CD8-positive, alpha-beta memory T cell (primary cell): ENCODE measurements at places on chromosomes 1 and 21. TPM values are rescaled to one million over a fixed set of nuclear protein-coding genes. Genes with fewer than 3 reads are reported as not detected.

DNA sequence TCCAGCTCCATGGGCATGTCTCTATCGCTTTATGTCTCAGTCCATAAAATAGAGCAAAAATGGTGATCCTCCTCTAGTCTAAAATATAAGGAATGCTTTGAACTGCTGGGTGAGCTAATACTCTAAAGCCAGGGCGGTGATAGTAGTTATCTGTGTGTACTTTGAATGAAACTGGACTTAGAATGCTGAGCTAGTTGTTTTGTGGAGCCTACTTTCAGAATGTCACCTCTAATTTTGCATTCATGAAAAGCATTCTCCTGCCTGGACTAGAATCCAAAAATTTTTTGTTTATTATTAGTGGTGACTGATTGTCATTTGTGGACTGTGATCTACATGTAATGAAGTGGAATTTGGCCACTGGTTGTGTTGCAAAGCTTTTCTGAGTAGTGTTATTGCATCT lies 241.6 kb upstream of the C1orf105 start:
- no peaks in the 10 kb centered on the region for H3K27me3 ChIP-seq
- peaks cover 35% of the 10 kb centered on the region for H3K4me1 ChIP-seq
- no peak for DNase-seq
- no peak overlapping the region for H3K27ac ChIP-seq

DNA sequence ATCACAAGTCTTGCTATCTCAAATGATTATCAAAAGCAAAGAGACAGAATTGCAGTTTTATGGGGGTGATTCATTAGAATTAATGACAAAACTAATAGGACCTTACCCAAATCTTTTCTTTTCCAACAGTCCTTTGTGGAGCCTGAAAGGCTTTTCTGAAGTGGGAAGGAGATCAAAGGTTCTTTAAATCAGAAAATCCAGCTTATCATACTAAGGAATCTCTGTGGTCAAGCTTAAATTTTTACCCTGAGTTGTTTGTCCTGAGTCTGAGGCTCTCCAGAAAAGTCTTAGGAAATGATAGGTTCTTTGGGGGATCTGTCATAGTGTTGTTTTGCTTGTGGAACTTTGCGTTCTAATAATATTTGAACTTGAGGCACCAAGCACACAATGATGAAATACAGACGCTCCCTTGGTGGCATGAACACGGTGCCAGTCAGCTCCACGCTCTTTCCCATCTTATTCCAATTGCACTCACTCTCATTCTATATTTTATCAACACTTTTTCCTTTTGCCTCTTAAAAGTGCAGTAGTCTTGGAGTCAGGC lies 38.0 kb upstream of the COL24A1 start:
- no peaks in the 10 kb centered on the region for H3K27me3 ChIP-seq
- DNase-seq: no peak
- H3K4me3 ChIP-seq: no peak overlapping the region
- no peaks in the 10 kb centered on the region for H3K4me1 ChIP-seq
- no peak overlapping the region for H3K27ac ChIP-seq

DNA sequence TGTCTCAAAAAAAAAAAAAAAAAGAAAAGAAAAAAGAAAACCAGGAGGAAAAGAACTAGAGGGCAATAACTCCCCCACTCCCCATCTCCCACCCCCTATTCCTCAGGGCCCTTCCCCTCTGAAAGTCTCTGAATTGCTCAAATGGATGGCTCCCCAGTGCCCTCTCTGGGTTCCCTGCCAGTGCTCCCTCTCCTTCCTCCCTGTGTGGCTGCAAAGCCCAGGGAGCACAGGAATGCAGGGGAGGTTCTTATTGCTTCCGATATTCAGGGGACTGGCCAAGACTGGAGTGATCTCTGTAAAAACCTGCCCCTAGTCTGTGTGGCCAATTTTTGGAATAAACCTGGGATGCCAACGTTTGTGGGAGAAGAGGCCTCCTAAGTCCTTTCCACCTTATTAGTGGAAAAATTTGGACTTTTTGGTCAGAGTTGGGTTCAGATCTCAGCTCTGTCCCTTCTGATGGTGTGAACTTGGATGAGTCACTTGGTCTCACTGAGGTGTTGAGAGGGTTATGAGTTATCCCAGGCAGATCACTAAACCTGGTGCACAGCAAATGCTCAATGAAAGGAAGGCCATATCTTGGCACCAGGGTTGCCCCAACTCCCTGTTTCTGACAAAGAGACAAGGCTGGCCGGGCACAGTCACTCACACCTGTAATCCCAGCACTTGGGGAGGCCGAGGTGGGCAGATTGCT lies 13.4 kb upstream of the ARHGEF10L start:
- no peak overlapping the region for H3K27ac ChIP-seq
- H3K4me1 ChIP-seq: no peaks in the 10 kb centered on the region
- no peaks in the 10 kb centered on the region for H3K27me3 ChIP-seq
- DNase-seq: no peak

GRCh38 chr1:205650241-205650640 lies 18.4 kb upstream of the ELK4 start:
- no peak overlapping the region for H3K27ac ChIP-seq
- no peaks in the 10 kb centered on the region for H3K27me3 ChIP-seq
- H3K4me1 ChIP-seq: no peaks in the 10 kb centered on the region
- no peak overlapping the region for H3K4me3 ChIP-seq
- no peak for DNase-seq

ERICH3 gene
- total RNA-seq: not detected

DNA sequence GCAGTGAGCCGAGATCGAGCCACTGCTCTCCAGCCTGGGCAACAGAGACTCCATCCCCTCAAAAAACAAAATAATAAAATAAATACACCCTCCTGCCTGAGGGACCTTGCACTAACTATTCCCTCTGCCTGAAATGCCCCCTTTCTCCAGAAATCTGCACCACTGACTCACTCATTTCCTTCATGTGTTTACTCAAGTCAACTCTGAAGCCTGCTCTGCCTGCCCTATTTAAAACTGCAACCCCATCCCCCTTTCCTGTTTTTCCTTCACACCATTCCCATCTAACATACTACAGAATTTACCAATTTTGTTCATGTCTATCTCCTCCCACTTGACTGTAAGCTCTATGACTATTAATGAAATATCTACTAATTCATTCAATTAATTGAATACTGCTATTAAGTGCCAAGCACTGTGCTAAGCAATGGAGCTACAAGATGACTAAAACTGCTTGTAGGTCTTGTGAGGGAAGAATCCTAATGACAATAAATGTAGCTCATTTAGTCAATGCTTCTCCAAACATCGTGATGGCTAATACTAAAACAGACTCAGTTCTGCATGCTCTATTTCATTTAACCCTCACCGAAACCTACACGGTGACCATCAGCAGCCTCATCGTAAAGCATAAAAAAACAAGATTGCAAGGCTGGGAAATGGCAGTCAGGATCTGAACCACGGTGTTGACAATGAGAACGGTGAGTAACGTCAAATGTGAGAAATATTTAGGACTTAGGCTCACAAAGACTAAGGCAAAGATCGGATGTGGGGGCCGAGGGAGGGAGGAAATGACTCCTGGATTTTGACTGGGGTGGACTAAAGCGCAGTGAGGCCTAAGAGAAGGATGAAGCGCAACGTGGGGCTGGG lies 749 bp upstream of the TMEM39B start:
- peak overlapping the region; percentile 52 for H3K4me3 ChIP-seq
- no peaks in the 10 kb centered on the region for H3K27me3 ChIP-seq
- no peak for DNase-seq
- peaks cover 8% of the 10 kb centered on the region for H3K36me3 ChIP-seq
- H3K27ac ChIP-seq: peak overlapping the region; percentile 15

GRCh38 chr1:110637475-110637874 lies 31.3 kb upstream of the KCNA2 start:
- H3K27ac ChIP-seq: no peak overlapping the region
- DNase-seq: no peak
- no peaks in the 10 kb centered on the region for H3K36me3 ChIP-seq
- no peak overlapping the region for H3K4me3 ChIP-seq
- H3K4me1 ChIP-seq: peaks cover 98% of the 10 kb centered on the region
- no peaks in the 10 kb centered on the region for H3K27me3 ChIP-seq

GRCh38 chr1:226402739-226403165 lies 5.1 kb downstream of the PARP1 start:
- H3K36me3 ChIP-seq: peaks cover 15% of the 10 kb centered on the region
- no peak for DNase-seq
- H3K4me1 ChIP-seq: peaks cover 38% of the 10 kb centered on the region
- no peak overlapping the region for H3K4me3 ChIP-seq

YOD1 gene
- 10.3 TPM for total RNA-seq

DNA sequence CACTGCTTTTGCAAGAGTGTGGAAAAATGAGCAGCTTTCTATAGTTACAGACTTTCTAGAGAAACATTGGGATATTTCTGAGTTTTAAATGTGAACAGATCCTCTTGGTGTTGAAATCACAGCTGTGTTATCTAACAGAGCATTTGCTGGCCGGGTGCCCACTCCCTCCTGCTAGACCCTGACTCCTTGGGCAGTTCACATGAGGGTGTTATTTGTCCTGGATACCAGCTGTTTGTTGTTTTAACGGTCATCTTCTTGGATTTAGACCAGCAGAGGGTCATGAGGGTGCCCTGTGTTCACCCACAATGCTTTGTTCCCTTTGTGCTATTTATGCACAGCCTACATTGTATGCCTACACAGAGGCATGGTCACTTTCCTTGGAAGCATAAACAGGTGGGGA lies 67.1 kb downstream of the CENPF start:
- H3K4me3 ChIP-seq: no peak overlapping the region
- H3K36me3 ChIP-seq: no peaks in the 10 kb centered on the region
- no peak for DNase-seq
- H3K27me3 ChIP-seq: no peaks in the 10 kb centered on the region
- H3K4me1 ChIP-seq: no peaks in the 10 kb centered on the region
- no peak overlapping the region for H3K27ac ChIP-seq

PRCC gene
- total RNA-seq: 111 TPM

GRCh38 chr1:110696818-110697217 lies 22.1 kb upstream of the KCNA3 start:
- no peak overlapping the region for H3K4me3 ChIP-seq
- H3K36me3 ChIP-seq: no peaks in the 10 kb centered on the region

DNA sequence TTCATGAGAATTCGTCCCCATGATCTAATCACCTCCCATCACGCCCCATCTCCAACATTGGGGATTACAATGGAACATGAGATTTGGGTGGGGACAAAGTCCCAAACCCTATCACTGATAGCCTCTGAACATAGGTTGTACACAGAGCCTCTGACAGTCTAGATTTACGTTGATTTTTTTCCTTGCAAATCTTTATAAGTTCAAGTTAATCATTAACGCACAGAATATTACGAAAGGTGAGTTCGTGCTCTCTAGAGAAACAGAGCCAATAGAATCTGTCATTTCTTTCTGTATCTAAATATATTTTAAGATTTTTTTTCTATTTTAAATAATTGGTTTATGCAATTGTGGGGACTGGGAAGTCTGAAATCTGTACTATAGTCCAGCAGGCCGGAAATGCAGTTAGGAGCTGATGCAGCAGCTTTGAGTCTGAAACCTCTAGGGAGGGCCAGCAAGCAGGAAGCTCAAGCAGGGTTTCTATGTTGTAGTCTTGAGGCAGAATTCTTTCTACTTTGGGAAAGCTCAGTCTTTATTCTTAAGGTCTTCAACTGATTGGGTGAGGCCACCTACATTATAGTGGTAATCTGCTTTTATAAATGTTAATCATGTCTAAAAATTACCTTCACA lies 61.0 kb downstream of the SELENOF start:
- no peak overlapping the region for H3K27ac ChIP-seq
- H3K27me3 ChIP-seq: no peaks in the 10 kb centered on the region
- no peaks in the 10 kb centered on the region for H3K36me3 ChIP-seq
- no peak for DNase-seq

CRYBG2 gene
- total RNA-seq: 0.85 TPM

DNA sequence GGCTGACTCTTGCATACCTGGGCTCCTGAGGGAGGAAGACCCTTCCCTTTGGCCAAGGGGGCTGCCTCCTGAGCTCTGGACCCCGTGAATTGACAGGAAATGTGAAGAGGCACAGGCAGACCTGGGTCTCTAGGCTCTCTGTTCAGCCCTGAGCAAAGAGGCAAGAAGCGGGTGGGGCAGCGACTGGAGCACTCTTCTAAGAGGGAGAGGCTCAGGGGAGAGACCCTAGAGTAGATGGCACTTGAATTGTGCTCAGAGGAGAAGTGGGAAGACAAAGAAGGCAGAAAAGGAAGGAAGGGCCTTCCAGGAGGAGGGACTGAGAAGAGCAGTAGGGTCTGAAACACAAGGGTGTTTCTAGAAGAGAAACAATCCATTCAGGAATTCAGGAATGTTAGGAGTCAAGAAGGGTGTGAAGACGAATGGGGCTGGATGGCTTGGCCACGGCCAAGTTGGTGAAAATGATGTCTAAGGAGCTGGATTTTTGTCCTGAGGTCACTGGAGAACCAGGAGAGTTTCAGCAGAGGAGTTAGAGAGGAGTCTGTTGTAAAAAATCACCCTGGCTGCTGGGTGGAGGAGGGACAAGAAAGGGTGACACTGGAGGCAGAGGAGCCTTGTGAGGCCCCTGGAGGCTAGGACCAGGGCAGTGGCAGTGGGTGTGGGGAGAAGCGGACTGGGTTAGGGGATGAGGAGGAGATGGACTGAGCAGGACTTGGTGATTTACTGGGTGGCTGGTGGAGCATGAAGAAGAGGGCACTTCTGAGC lies 5.3 kb downstream of the TIE1 start:
- H3K27me3 ChIP-seq: no peaks in the 10 kb centered on the region
- no peak overlapping the region for H3K4me3 ChIP-seq

DNA sequence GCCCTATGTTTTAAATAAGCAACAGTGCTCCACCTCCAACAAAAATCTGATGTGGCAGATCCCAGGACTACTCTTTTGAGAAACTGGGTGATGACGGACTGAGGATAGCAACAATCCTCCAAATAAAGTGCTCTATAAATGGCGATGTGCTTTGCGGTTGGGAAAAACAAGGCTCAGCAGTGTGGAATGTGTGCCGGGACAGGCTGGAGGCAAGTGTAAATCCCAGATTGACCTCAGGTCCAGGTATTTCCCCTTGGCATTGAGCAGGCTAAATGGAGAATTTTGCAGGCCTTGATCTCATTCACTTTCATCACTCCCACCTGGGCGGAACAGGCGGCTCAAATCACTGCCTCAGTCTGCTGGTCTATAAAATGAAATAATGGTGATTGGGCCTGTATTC lies 35.1 kb downstream of the LRRC42 start:
- no peaks in the 10 kb centered on the region for H3K4me1 ChIP-seq
- H3K36me3 ChIP-seq: no peaks in the 10 kb centered on the region
- H3K27me3 ChIP-seq: no peaks in the 10 kb centered on the region
- no peak overlapping the region for H3K4me3 ChIP-seq
- no peak overlapping the region for H3K27ac ChIP-seq
